Stimulated activated CD4-positive, alpha-beta T cell treated with anti-CD3 and anti-CD28 coated beads, Interleukin-1b, Interleukin-23, amount 100 ng/mL, for 4 hours (primary cell): ENCODE measurements at places on chromosomes 4 and X.

- DNase-seq = no peak
These were observed 56.6 kb downstream of the INTS12 start for GRCh38 chr4:105651884-105652283.

DNA sequence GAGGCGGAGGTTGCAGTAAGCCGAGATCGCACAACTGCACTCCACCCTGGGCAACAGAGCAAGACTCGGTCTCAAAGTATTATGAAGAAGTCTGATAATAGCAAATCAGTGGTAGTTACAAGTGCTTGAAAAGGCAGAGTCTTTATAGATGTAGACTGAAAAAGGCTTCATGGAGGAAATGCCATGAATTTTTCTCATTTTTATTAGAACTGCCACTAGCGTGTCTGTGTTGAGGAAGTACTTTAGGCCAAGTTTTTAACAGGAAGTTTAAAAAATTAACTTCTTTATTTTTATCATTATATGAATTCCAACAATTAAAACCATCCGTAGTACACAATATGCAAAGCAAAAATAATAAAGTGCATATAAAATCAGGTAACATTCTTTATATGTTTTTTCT lies 32.8 kb upstream of the IL13RA1 start:
- no peak for DNase-seq

DNA sequence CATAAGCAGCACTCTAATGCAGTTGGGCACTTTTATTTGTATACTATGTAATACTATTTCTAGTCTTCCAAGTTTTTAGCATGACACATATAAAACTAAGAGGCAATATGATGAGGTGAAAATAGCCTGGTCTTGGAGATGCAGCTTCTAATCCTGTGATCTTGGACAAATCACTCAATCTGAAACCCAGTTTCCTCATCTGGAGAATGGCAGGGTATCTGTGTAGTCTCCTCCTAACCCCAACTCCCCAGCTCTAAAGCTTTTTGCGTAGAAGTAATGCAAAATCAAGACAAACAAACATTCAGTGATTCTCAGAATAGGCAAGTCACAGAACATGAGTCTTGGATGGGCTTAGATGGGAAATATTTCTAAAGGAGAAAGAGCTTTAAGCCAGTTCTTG lies 36.7 kb upstream of the IL21 start:
- no peak for DNase-seq

GRCh38 chrX:78064152-78064551 lies 39.9 kb upstream of the PGK1 start:
- DNase-seq = no peak
